ENCODE measurements at places on chromosomes 13 and 19. TPM values are rescaled to one million over a fixed set of nuclear protein-coding genes. Genes with fewer than 3 reads are reported as not detected.

DNA sequence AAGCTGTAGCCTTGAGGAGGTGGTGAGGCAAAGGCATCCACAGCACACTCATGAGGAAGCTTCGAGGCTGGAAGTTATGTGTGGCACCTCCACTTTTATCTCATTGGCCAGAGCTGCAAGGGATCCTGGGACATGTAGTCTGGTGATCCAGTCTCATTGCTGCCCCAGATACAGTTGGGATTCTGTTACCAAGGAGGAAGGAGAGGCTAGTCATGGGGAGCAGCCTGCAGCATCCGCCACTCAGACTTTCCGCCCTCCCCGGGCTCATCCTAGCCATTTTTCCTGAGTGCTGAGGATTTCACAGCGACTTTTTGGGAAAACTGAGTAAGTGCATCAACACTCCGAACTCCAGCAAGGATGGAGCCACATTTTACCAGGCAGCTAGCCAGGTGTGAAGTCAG is 74.4 kb downstream of the DPF1 start:
- no peak for DNase-seq

DNA sequence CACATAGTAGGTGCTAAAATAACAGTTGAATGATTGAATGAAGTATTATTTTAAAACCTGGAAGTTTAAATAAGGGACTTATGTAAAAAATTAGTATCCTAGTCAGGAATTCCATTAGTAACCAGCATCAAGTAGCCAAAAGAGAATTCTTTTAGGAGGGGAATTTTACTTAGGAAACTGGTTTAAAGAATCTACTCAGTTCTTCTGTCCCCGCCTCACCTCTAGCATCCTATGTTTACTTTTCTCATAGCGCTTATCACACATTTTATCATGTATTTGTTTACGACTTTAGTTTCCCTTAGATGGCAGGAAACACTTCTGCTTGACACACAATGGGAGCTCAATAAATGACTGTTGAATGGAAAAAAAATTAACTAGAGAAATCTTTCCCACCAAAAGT is 229.0 kb downstream of the KLF5 start:
- no peak for DNase-seq

DNA sequence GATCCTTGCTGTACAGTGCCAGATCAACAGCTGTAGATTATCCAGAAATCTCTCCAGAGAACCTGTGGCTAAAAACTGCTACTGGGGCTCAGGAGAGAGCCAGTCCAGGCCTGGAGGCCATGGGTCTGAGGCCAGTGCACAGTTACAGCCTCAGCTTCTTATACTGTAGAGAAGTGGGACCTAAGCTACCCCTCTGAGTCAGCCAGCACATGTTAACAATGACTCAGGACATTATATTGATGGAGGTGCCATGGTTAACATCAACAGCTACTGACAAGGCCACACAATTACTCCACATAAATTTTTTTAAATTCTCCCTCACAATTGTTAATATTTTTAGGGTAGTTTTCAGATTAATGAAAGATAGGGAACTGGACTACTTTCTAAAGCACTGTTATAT is 138.5 kb downstream of the RBM26 start:
- no peak for DNase-seq

- no peak for DNase-seq
Observed at GRCh38 chr19:4197625-4198466, 15.4 kb downstream of the ANKRD24 start.

DNA sequence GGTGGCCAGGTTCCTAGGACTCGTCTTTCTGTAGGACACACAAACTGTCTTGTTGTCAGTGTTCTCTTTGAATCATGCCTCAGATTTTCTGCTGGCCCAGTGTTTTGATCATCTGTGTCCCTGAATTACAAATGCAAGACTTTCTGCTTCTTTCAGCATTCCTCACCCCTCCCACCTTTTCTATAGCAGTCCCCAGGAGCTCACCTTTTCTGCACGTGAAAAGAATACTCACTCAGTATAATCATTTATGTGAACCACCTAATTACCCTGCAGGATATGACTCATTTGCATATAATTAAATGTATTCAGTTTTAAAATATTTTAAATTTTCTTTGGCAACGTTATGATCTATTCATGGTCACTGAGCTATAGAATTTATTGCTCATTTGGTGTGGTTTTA is 389.2 kb downstream of the ITGBL1 start:
- no peak for DNase-seq

The KLK2 gene
- total RNA-seq = not detected

The TNNT1 gene
- 5.5 TPM for total RNA-seq

Measured in progenitor cell of endocrine pancreas (in vitro differentiated cells).